Endothelial cell of umbilical vein (primary cell): ENCODE measurements at places on chromosomes 1 and 21. TPM values are rescaled to one million over a fixed set of nuclear protein-coding genes. Genes with fewer than 3 reads are reported as not detected.

Gene CNTN2
- total RNA-seq: not detected in 2 replicates

Gene RNF207
- 2.4 and 8.2 TPM in 2 replicates for total RNA-seq

Gene MANEAL
- 0.66 and 0.92 TPM in 2 replicates for total RNA-seq

DNA sequence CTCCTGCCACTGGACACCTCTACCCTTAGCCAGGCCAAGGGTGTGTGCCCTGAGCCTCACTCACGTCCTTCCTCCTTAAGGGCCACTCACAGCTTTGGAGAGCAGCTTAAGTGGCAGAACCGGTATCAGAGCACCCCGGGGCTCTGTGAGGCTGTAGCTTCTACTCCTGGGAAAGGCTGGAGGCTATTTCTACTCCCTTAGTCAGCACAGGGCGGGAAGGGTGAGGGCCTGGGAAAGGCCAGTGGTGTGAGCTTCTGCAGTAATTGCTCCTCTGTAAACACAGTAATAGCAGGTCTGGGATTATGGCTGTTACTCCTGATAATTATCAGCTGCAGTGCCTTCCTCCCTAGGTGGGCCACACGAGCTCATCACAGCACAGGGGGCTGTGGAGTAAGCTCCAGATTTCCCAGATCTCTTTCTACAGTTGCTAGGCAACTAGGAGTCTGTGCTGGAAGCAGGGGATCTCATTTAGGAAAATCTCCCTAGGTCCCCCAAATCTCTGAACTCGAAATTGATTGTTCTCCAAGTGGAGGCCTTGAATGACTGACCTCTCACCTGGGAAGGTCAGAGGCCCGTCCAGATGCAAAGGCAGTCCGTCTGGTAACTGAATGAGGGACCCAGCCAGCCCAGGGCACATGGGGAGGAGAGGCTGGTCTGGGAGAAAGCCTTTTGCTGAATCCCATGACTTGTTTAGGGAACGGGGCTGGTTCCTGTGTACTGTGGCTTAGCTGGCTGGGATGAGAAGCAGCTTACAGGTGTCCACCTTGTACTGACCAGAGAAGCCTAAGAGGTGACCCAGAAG is 29.3 kb downstream of the IER5 start:
- DNase-seq: no peak

DNA sequence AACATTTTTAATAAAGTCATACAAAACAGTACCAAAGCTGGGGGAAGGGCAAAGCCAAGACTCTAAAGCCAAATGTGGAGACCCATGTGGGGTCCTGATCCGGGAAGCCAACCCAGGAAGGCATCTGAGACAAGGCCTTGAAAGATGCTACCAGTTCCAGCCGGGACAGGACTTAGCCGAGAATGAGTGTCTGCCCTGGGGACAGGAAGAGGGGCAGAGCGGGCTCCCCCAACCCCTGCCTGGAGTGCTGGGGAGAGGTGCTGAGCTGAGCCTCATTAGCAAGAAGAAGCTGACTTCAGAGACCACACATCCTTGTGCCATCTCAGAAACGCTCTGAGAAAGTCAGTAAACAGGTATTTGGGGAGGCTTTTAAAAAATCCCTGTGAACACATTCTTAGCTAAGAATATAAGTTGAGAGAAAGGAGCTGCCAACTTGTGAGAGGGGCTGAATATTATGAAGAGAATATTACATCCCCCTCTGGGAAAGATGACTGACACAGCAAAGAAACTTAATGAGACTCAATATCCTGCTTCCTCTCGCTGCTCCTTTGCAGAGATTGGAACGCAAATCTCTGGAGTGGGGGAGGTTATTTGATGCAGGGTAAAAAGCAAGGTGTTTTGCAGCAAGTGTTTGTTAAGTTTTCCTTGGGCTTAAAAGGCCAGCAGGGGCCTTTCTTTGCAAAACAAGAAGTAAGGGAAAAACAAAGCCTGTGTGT is 103.3 kb upstream of the KCND3 start:
- DNase-seq: no peak

DNA sequence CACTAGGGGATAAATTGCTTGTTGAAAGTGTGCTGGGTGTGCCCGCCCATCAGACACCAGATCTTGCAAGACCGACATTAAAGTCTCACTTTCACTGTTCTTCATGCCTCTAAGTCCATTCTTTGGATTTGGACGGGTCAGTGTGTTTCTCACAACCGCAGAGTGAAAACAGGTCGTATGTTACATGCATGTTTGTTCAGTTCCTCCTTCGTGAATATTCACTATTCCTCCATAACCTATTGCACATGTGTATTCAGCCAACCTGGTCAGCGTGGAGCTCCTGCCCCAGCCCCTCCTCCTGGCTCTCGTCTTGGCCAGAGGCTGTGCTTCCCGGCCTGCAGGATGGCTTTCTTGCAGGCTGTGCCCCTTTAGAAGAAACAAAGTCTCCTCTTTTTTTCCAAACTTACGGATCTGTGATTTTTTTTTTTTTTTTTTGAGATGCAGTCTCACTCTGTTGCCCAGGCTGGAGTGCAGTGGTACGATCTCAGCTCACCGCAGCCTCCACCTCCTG is 2.2 kb upstream of the KRTAP10-6 start:
- DNase-seq: no peak

DNA sequence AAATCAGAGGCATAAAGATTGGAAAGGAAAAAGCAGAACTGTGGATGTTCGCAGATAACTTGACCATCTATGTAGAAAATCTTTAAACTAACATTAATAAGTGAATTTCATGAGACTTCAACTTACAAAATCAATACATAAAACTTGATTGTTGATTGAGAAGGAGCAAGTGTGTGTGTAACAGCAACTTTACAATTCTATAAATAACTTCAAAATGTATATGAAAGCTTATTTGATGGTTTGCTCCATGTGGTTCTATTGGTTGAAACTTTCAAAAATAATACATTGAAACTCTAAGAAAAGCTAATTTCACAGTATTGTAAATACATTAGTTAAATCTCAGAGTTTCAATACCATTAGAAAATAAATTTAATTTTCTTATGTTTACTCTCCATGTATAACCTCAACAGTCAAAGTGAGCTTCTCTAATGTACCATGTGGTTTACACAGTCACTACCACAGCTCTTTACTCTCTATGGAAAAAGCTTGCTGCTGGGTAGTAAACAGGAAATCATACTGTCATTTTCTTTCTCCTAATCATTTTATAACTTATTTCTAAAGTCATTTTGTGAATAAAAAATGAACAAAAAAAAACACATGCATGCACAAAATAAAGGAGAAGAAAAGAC is 12.0 kb downstream of the AKT3 start:
- peak; percentile 21 for DNase-seq

- no peak for DNase-seq
Observed at GRCh38 chr1:103387898-103388297, 137.6 kb upstream of the RNPC3 start.
